ENCODE measurements at places on chromosomes 5 and 9.

- no peak for DNase-seq
These were observed 1.7 kb downstream of the FOCAD start for GRCh38 chr9:20685769-20686168.

DNA sequence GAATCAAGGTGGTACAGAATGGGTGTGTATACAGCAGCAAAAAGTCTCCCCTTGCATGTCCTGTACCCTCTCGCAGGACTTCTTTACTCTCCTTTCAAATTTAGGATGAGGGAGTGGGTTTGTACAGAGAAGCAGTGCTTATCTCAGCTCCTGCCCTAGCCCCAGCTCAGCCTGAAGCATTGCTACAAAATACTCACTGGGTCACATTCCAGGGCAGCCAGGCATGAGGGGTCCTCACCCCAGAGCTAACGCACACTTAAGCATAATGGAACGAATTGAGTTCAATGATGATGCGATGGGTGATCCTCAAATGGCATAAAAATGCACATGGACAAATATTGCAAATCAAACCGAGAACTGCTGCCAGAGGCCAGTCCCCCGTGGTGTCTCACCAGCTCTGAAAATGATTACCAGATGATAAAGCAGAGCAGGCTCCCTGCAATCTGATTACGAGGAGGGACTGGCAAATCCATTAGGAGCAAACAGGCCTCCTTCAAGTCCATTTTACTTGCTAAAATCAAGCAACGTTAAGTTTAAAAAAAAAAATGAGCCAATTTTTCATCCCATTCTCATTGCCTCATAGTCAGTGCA lies 231.6 kb upstream of the TAS2R1 start:
- DNase-seq: peak; percentile 3

GRCh38 chr5:11384441-11385250 lies 519.6 kb downstream of the CTNND2 start:
- DNase-seq: no peak

DNA sequence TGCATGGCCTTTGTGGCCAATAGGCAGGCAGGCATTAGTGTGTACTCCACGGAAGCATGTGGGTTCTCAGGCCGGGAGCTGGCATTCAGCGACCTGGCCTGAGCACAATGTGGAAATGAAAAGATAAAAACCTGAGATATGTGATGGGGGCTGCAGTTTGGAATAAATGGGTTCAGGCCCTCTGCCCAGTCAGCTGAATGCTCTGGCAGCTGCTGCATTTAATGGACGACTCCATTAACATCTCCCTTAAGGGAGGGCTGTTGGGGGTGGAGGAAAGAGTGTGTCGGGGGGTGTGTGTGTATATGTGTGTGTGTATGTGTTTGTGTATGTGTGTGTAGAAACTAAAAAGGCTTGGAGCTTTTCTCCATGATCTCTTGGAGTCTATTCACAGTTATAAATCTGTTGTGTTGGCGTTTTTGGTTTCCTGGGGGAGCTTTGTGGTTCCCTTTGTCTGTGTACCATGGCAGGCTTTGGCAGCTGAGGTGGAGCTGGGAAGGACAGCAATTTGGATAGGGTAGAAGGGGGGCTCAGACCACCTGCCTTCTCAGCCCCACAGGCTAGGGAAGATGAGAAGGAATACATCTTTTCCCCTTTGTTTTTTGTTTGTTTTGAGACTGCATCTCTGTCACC lies 27.3 kb upstream of the HSPA9 start:
- DNase-seq: no peak

DNA sequence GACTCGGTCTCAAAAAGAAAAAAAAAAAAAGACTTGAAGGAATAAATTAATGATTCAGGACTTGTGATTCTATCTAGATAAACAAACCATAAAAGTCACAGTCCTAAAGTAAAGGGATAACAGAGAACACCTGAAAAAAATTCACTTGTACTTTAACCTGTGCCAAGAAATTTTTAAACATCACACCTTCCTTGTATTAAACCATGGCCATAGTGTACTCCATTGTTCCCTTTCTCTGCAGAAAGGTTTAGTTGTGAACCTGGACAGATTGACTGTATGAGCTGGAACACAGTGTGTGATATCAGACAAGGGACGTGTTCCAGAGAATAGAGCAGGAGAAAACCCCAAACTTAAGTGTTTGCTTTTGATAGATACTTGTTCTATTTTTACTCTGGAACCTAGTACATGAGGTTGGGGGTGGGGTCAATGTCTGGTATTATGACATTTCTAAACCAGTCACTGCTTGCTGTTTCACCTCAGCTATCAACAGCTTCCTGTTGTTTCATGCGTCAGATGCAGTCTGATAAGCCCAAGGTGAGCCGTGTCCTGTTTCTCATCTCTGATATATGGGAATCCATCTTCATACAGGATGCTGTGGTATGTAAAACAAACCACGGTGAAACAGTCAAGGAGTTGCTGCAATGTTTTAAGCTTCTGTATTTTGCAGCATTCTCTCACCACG lies 62.5 kb upstream of the ITGA1 start:
- DNase-seq: no peak

- DNase-seq: no peak
These were observed 388 bp downstream of the ANKS6 start for GRCh38 chr9:98795970-98796363.

- no peak for DNase-seq
These were observed 20.0 kb downstream of the MORN5 start for GRCh38 chr9:122179690-122180074.

DNA sequence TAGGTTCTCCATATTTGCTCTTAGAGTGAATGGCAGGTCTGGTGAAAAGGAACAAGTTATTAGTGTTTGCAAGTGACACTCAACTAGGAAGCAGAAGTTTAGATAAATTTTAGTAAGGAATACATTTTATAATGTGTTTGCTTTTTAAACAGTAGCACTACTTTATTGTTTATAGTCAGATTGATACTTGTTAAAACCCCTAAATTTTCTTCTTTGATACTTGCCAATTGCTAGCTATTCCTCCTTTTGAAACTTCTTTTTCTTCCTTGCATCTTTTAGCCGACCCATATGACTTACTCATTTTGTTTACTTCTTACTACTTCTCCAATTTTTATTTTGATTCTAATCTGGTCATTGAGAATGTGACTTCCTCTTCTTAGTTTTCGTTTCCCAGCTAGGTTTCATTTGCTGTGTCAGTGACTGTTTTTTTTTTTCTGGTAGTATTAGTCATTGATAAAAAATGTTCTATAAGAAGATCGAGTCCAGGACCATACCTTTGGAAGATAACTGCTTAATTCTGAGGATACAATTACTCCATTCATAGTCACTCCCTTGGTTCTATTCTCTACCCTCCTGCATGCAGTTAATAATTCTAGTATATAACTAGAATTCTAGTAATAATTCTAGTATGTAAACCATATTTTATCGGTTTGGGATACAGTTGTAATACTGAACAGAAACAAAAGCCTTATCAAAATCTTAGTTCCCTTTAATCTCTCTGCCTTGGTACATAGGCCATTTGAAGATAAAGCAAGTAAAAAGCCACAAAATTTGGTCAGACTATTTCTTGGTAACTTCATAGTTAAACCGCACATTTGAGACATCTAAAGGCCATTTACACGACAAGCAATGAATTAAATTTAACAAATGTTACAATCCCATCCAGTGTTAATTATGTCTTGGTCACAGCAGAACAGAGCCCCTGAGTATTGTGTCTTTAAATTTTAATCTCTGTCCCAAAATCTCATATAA lies 2.8 kb upstream of the RICTOR start:
- DNase-seq: peak; percentile 55

- DNase-seq: no peak
These were observed 143.3 kb upstream of the SMARCA2 start for GRCh38 chr9:1871626-1872419.

Measured in kidney glomerular epithelial cell (primary cell).